PC-9 (cell line): ENCODE measurements at places on chromosomes 1 and 21. TPM values are rescaled to one million over a fixed set of nuclear protein-coding genes. Genes with fewer than 3 reads are reported as not detected.

The CFAP74 gene
- total RNA-seq: 2.8 and 3.0 TPM in 2 replicates

DNA sequence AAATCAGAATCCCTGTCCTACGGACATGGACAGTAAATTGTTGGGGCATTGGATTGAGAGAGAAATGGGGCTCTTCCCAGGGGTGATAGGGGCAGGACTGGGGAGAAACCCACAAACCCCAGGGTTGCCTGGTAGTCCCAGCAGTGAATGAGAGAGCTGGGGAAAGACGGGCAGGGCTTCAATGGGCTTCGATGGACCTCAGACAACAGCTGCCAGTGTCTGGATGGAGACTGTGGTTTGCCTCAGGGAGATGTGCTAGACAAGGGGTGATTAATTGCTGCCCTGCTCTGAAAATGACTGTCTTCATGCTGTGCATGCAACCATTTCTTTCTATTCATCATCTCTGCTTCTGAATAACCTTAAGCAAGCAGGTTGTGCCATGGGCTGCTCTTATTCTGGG, 7.4 kb downstream of the GPR25 start:
- no peak overlapping the region for H3K4me3 ChIP-seq
- DNase-seq: no peak
- H3K27ac ChIP-seq: no peak overlapping the region

The CATSPERE gene
- 0.30 and 1.2 TPM in 2 replicates for total RNA-seq

The CR2 gene
- 0.88 and 4.3 TPM in 2 replicates for total RNA-seq

- H3K36me3 ChIP-seq: no peaks in the 10 kb centered on the region
- no peak for DNase-seq
- peaks cover 10% of the 10 kb centered on the region for H3K4me1 ChIP-seq
Observed at GRCh38 chr21:38768471-38769063, 37.2 kb upstream of the ETS2 start.

- H3K36me3 ChIP-seq: no peaks in the 10 kb centered on the region
- H3K27me3 ChIP-seq: no peaks in the 10 kb centered on the region
- H3K4me1 ChIP-seq: no peaks in the 10 kb centered on the region
- H3K4me3 ChIP-seq: no peak overlapping the region
- no peak for DNase-seq
Observed at GRCh38 chr1:20836230-20836629, 49.1 kb upstream of the HP1BP3 start.

GRCh38 chr1:6958407-6959030, 173.3 kb downstream of the CAMTA1 start:
- no peaks in the 10 kb centered on the region; the same call in 1 of the 2 replicates for H3K4me1 ChIP-seq
- H3K27ac ChIP-seq: no peak overlapping the region
- DNase-seq: no peak
- peaks cover 36% of the 10 kb centered on the region; the same call in 1 of the 2 replicates for H3K27me3 ChIP-seq

DNA sequence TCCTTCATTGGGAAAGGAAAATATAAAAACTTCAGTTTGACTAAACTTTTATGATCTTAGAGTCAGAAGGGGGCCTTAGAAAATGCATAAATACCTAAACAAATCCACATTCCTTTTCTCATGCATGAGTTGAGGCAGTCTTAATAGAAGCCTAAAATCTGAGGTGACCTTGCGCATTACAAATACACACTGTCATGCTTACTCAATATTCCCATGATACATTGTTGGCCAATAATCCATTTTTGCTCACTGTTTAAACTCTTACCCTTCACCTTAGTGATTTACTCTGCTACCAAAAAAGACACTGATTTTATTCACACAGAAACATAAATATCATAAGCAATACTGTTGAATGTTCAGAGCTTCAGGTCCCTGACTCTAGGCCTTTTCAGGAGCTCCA, 19.1 kb upstream of the TMCO1 start:
- no peaks in the 10 kb centered on the region for H3K4me1 ChIP-seq
- H3K4me3 ChIP-seq: no peak overlapping the region
- no peaks in the 10 kb centered on the region for H3K36me3 ChIP-seq
- H3K27me3 ChIP-seq: no peaks in the 10 kb centered on the region

The OR2M2 gene
- not detected in 2 replicates for total RNA-seq

The PIGR gene
- 0.10 TPM in 1 of 2 replicates, not detected in the other for total RNA-seq

The PIK3R3 gene
- total RNA-seq: 19.6 and 44.2 TPM in 2 replicates

DNA sequence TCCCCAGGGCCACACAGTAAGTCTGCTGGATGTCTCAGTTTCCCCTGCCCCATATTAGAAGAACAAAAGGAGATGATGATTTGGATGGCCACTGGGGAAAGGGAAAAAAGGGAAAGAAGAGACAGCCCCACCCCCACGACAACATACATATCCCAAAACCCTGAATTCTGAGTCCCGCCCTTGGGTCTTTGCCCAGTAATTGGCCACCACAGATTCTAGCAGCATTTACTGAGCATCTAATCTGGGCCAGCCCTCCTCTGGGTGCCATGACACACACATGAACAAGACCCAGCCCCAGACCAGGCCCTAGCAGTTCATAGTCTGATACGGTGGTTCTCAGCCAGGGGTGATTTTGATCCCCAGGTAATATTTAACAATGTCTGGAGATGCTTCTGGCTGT, 5.2 kb upstream of the TTC4 start:
- no peak overlapping the region for H3K4me3 ChIP-seq
- DNase-seq: no peak
- H3K4me1 ChIP-seq: no peaks in the 10 kb centered on the region
- no peaks in the 10 kb centered on the region for H3K36me3 ChIP-seq

DNA sequence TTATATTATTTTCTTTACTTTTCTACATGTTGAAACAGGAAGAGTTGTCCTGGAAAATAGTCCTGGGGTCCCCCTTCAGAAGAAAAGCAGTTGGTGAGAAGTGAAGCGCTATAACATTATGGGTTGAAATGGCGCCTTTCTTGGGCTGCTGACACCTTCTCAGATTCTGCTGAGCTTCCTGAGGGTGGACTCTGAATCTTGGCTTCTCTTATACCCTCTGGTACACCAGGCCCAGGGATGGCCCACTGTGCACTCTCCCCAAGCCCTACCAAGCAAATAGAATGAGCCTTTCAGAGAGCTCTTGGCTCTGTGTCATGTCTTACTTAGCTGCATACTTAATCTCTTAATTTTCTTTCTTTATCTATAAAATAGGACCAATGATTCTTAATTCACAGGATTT, 42.3 kb downstream of the CD247 start:
- H3K4me3 ChIP-seq: no peak overlapping the region
- DNase-seq: no peak
- no peak overlapping the region for H3K27ac ChIP-seq
- H3K27me3 ChIP-seq: no peaks in the 10 kb centered on the region
- H3K4me1 ChIP-seq: no peaks in the 10 kb centered on the region

The C1orf185 gene
- total RNA-seq: not detected in 2 replicates

DNA sequence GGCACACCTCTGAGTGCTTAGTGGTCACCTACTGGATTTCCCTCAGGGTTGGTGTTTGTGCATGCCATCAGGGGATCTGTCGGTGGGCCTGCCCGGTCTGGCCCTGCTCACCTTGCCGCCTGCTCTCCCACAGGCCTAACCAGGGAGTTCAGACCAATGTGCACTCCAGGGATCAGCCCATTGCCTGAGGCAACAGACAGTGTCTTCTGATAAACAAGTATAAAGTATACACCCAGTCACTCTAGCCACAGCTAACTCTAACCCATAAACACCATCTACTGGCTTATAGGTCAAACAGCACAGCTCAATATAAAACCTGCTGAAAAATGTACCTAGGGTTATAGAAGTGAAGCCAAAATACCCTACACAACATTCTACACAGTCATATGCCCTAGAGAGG, 1300.0 kb downstream of the PLA2G4A start:
- no peaks in the 10 kb centered on the region for H3K4me1 ChIP-seq
- no peaks in the 10 kb centered on the region for H3K36me3 ChIP-seq
- no peaks in the 10 kb centered on the region for H3K27me3 ChIP-seq
- H3K27ac ChIP-seq: no peak overlapping the region
- DNase-seq: no peak
- H3K4me3 ChIP-seq: no peak overlapping the region
